Right hindlimb (tissue), 1 donor: ENCODE measurements at places on chromosomes 2 and 18.

DNA sequence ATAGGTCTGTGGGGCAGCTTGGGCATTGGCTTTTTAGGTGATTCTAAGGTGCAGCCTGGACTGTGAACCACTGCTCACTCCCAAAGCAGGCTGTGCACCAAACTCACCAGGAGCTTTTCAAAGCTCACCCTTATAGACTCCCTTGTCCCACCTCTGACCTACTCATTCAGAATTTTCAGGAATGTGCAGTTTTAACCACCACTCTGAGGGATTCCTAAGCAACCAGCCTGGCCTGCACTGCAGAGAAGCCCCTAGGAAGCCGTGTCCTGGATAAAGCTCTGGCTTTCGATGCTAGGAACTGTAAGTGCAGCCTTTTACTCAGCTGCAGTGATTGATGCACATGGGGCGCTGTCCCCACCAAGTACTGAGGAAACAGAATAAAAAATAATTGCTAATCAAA, 33.0 kb downstream of the MRO start:
- DNase-seq: no peak

DNA sequence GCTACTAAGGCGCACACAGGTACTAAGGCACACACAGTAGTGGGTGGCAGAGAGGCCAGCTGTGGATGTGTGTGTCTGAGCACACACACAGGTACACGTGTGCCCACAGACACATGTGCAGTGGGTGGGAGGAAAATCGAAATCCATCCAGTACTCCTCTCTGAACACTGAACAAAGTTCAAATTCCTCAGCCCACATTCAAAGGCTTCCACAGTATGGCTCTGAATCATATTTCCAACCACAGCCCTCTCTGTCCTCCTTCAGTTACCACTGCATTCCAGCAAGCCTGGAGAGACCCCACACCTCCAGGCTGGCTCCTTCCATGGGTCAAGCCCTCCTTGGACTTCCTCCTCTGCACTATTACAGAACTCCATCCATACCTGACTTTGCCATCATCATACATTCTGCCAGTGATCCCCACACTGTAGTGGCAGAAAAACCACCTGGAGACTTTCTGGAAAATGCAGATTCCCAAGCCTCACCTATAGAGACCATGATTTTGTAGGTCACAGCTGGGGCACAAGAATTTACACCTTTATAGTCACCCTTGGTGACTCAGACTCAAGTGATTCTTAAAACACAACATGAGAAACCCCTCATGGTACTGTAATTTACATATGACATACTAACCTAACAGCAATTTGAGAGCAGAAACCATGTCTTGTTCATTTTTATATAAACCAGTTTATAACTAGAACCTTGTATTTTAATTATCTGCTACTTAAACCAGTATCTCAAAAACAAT, 31.4 kb downstream of the EPG5 start:
- no peak for DNase-seq

DNA sequence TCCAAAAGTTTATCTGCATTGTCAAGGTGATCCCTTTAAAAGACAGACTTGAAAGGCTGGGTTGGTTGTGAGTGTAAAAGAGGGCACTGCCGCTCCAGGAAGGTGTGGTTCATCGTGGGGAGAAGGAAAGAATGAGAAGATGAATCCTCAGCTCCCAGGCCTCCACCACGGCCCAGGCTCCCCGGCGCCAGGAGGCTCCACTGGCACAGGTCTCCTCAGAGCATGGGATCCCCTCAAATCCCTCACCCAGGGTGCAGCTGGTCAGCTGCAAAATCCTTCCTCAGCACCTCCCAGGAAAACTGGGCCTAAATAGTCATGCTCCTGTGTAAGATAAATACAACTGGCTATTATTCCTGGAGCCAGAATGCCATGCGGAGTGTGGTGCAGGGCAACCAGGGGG, 221.1 kb downstream of the ZNF516 start:
- DNase-seq: no peak

DNA sequence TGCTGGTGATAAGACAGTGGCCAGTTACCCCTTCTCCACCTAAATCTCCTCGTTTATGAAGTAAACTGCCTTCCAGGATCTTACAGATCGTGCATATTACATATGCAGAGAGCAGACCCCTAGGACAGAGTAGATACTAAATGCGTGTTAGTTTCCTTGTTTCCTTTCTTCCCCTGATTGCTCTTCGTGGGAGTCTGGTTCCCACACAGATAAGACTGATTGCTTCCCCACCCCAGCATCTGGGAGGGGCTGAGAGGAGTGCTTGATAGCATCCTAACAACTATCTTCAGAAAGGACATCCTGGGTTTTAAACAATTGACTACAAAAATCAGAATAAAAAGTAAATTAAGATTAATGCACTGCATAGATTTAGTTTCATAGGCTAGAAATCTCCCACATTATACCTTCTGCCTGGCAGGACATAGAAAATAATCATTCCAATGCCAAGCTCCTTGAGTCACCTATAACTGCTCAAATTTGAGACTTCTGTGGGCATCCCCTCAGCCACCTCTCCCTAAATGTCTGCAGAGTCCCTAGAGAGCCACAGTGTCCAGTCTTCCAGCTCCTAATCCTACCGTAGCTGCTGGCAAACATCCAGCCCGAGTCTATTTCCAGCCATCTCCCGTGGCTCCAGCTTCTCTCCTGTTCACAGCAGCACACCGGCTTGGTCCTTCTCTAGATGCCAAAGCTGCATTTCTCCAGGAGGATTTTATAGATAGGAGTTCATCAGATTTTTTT, 128.3 kb downstream of the LRRC30 start:
- no peak for DNase-seq

GRCh38 chr2:24515831-24516230, 24.8 kb downstream of the NCOA1 start:
- no peak for DNase-seq
